ENCODE measurements at places on chromosomes 1 and 21.

DNA sequence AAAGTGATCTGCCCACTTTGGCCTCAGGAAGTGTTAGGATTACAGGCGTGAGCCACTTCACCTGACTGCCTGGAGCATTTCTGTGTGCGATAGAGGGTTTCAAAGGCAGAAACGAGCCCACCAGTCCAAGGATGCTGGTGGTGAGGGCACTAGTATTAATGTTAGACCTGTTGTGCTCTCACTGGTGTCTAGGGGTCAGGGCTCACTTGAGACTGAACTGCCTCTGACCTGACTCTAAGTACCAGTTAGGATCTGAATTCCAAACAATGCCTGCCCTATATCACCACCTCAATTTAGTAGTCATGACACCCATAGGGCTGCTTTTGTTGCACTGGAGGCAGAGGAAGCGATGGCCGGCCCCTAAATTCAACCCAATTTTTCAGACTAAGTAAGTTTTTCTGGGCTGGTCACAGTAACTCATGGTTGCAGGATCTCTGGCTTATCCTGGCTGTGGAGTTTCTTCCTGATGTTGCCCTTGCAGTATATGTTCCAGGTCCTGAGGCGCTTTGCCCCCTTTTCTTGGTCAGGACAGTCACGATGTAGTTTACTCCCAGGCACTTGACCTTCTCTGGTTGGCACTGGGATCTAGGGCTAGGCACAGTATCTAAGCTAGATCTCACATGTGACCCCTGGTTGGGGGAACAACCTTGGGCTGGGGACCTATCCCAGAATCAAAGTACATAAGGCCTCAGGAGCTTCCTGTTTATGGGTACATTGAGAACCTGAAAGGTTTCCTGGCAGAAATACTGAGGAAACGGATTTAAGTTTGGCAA lies 4.5 kb downstream of the CCDC17 start:
- DNase-seq = no peak

GRCh38 chr1:5811419-5811818 lies 180.8 kb downstream of the NPHP4 start:
- DNase-seq = no peak

DNA sequence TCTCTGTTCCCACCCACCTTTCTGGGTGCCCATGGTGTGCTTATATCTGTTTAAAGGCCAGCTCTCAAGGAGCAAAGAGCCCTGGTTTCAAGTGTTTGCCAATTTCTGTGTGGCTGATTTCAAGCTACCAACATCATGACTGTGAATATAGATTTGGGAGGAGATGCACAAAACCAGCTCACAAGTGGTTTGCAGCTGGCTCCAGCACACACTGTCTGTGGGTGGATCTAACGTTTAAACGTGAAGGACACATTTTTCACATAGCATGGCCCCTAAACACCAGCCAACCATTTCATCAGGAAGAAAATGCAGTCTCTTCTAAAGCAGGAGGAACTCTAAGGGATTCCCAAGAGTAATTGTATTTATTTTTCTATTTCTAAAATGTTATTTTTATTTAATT lies 65.2 kb downstream of the FCRL5 start:
- no peak for DNase-seq

DNA sequence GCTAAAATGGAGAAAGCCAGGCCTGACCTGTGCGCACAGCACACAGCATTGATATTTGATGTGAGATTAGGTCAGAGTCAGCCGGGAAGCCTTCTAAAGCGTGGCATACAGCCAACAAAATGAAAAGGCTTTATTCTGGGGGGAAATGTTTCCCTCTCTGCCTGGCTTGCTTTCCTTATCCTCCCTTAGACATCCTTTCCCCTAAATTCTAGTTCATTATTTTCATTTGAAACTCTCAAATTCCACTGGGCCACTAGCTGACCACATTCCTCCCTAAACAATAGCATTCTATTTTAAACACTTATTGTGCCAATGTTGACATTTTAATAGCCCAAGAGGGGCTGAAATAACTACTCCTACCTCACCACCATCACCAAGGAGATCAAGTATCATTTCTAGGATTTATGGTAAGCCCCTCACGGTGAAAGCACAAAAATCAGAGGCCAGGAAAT lies 49.4 kb downstream of the LEPR start:
- no peak for DNase-seq

DNA sequence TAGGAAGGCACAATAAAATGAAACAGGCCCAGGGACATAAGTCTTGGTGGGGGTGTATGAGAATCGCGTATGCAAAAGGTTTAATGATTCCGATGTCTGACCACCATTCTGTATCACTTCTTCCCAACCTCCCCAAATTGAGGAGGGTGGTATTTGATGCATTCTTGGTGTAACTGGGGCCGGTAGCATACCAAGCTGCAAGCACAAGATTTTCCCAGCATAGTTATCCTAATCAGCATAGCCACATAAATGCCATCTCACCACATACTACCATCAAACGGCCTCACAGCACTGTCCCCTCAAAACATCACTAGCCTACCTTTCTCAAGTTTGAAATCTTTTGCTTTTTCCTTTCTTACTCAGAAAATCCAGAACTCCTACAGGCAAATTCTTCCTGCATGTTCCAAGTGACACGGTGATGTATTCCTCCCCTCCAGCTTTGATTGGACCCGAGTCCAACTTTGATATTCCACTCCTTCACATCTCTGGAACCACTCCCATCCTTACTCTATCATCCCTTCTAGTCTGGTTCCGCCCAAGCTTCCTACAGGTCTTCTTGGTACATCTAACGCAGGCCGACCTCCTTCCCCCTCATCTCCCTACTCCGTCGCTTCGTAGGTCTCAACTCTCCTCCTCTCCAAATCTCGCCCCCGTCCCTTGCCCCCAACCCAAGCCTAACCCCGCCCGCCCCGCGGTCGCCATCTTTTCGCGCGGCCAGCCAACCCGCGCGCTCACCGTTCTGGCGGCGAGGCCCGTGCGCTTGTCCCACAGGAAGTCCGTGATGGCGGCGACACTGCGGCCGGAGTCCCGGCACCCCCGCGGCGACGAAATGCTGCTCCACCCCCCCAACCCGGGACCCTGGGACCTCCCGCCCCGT lies 600 bp downstream of the CLK2 start:
- DNase-seq = no peak
